ENCODE measurements at places on chromosomes 5 and 9. TPM values are rescaled to one million over a fixed set of nuclear protein-coding genes. Genes with fewer than 3 reads are reported as not detected.

- H3K27ac ChIP-seq, result no peak overlapping the region
- H3K36me3 ChIP-seq, result peaks cover 12% of the 10 kb centered on the region
- H3K4me3 ChIP-seq, result no peak overlapping the region
- peaks cover 10% of the 10 kb centered on the region for H3K4me1 ChIP-seq
These were observed 3.3 kb downstream of the LCN8 start for GRCh38 chr9:136754626-136755301.

FAXDC2 gene
- total RNA-seq, result not detected

GRCh38 chr5:131466171-131466766 lies 168.8 kb downstream of the RAPGEF6 start:
- H3K27ac ChIP-seq, result peak overlapping the region; percentile 33
- no peak overlapping the region for H3K4me3 ChIP-seq
- peaks cover 57% of the 10 kb centered on the region for H3K36me3 ChIP-seq
- no peak for DNase-seq
- H3K4me1 ChIP-seq, result peaks cover 18% of the 10 kb centered on the region

- no peaks in the 10 kb centered on the region for H3K27me3 ChIP-seq
- no peak for DNase-seq
- H3K4me1 ChIP-seq, result no peaks in the 10 kb centered on the region
- no peak overlapping the region for H3K27ac ChIP-seq
- no peak overlapping the region for H3K4me3 ChIP-seq
These were observed 837.1 kb upstream of the ZNF608 start for GRCh38 chr5:125583321-125584139.

GRCh38 chr9:38389313-38389712 lies 3.2 kb upstream of the ALDH1B1 start:
- H3K36me3 ChIP-seq, result peaks cover 6% of the 10 kb centered on the region
- DNase-seq, result no peak
- H3K4me3 ChIP-seq, result no peak overlapping the region
- H3K27me3 ChIP-seq, result peaks cover 24% of the 10 kb centered on the region
- H3K27ac ChIP-seq, result no peak overlapping the region

SPINK13 gene
- total RNA-seq, result not detected

DNA sequence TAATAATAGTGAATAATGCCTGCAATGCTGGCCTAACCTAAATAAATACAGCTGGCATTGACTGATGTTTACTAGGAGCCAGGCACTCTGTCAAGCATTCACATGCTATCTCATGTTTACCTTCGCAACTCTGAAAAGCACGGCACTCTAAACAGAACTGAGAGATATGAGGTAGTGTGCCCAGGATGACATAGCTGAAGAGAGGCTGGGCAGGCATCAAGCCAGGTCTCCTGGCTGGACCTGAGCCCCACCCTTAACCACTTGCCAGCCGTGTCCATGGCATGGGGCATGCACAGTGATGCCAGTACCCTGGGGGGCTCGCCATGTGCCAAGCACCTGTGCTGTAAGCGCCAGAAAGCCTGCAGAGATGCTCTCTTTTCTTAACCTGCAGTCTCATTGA lies 119.4 kb upstream of the MVB12B start:
- no peaks in the 10 kb centered on the region for H3K4me1 ChIP-seq
- DNase-seq, result no peak
- no peaks in the 10 kb centered on the region for H3K27me3 ChIP-seq
- no peaks in the 10 kb centered on the region for H3K36me3 ChIP-seq

ZNF462 gene
- 0.09 TPM for total RNA-seq

DNA sequence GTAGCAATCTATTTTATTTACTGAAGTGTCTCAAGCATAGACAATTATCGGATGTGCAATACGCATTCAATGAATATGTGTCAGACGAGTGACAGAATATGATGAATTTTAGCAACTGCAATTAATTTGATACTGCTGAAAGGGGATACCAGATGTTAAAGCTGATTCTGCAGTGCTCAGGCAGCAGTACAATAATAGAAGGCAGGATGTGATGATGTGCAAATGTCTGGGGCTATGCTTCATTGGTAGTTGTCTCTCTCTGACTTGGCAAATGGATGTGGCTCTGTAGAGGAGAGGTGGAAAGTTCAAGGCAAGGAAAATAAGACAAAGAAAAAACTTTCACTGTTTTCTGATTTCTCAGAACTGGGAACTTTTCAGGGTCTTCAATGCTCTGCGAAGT lies 721.2 kb downstream of the CDH18 start:
- H3K36me3 ChIP-seq, result no peaks in the 10 kb centered on the region
- H3K27ac ChIP-seq, result no peak overlapping the region
- DNase-seq, result no peak
- H3K4me3 ChIP-seq, result no peak overlapping the region
- no peaks in the 10 kb centered on the region for H3K4me1 ChIP-seq

SUB1 gene
- 404 TPM for total RNA-seq

- DNase-seq, result no peak
- H3K4me3 ChIP-seq, result no peak overlapping the region
- H3K4me1 ChIP-seq, result no peaks in the 10 kb centered on the region
- H3K27me3 ChIP-seq, result peaks cover 3% of the 10 kb centered on the region
- H3K36me3 ChIP-seq, result no peaks in the 10 kb centered on the region
These were observed 124.7 kb downstream of the ALDH1A1 start for GRCh38 chr9:72827950-72828731.

GRCh38 chr9:129938291-129938979 lies 103.2 kb downstream of the USP20 start:
- H3K4me1 ChIP-seq, result peaks cover 51% of the 10 kb centered on the region
- no peak for DNase-seq
- H3K36me3 ChIP-seq, result peaks cover 72% of the 10 kb centered on the region
- H3K27ac ChIP-seq, result peak overlapping the region; percentile 80

DNA sequence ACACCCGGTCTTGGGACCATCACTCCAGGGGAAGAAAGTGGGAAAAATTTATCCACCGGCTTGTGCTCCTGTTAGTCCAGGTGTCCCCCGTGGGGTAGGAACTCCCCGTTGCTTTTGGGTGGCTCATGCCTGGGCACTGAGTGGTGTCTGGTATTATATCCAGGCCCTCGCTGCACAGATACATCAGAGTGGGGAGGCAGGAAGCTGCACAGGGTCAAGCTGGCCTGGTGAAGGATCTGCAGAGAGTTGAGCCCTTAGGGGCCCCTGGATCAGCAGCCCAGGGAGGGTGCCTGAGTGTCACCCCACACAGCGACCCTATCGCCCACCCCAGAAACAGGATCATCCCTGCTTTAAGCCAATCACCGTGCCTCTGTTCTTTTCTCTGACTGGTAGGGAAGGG lies 24.4 kb upstream of the COL5A1 start:
- no peaks in the 10 kb centered on the region for H3K27me3 ChIP-seq
- H3K36me3 ChIP-seq, result no peaks in the 10 kb centered on the region
- H3K4me3 ChIP-seq, result no peak overlapping the region
- no peak for DNase-seq
- H3K4me1 ChIP-seq, result no peaks in the 10 kb centered on the region
- H3K27ac ChIP-seq, result no peak overlapping the region

GRCh38 chr5:372996-373709 lies 51.6 kb downstream of the AHRR start:
- peaks cover 69% of the 10 kb centered on the region for H3K4me1 ChIP-seq
- peak overlapping the region; percentile 95 for H3K27ac ChIP-seq
- H3K4me3 ChIP-seq, result peak overlapping the region; percentile 63
- H3K36me3 ChIP-seq, result peaks cover 53% of the 10 kb centered on the region
- peak; percentile 9 for DNase-seq
- H3K27me3 ChIP-seq, result no peaks in the 10 kb centered on the region

DNA sequence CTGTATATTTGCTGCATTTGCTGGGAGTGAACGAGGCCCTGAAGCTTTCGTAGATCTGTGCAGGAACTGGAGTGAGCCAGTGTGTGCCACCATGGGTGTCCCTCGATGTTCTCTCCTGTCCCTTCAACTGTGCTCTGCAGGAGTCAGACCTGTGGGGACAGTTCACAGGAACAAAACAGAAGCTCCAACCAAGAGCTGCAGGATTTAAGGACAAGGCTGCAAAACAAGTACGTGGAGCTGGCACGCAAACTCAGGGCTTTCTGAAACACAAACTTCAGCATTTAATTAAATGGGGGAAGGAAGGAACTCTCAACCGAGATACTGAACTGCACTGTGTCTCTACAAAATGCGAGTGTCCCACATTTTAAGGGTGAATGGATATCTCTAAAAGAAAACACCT lies 24.2 kb downstream of the BASP1 start:
- H3K4me3 ChIP-seq, result no peak overlapping the region
- DNase-seq, result no peak
- no peaks in the 10 kb centered on the region for H3K27me3 ChIP-seq
- H3K4me1 ChIP-seq, result no peaks in the 10 kb centered on the region
- no peaks in the 10 kb centered on the region for H3K36me3 ChIP-seq

DNA sequence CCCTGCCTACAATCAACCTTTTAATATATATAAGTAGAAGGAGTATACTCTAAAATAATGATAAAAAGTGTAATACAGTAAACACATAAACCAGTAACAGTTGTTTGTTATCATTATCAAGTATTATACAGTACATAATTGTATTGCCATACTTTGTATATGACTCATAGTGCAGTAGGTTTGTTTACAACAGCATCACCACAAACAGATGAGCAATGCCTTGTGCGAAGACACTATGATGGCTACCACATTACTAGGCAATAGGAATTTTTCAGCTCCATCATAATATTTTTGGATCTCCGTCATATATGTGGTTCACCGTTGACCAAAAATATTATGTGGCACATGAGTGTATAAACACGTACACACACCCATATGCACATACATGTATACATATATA lies 69.7 kb upstream of the APC start:
- peaks cover 20% of the 10 kb centered on the region for H3K27me3 ChIP-seq
- no peaks in the 10 kb centered on the region for H3K4me1 ChIP-seq
- no peaks in the 10 kb centered on the region for H3K36me3 ChIP-seq
- no peak for DNase-seq
- no peak overlapping the region for H3K4me3 ChIP-seq

SHB gene
- total RNA-seq, result 1.9 TPM

DNA sequence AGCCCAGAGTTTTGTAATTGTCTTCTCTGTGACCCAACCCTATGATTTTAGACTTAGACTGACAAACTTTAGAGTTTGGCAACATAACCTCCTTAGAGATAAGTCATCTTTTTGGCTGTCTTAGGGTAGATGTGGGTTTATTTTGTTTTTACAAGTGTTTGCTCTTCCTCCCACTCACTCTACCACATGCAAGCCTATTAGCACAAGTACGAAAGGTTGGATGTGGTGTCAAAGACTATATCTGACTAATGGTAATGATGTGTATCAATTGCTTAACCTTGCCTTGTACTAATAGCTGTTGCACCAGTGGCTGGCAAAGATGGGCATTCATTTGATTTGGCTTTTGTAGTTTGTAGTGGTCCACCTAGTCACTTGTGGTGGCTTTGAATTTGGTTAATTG lies 46.5 kb downstream of the SLC25A46 start:
- no peaks in the 10 kb centered on the region for H3K36me3 ChIP-seq
- DNase-seq, result no peak
- H3K4me3 ChIP-seq, result no peak overlapping the region
- peaks cover 11% of the 10 kb centered on the region for H3K4me1 ChIP-seq

FLT4 gene
- total RNA-seq, result 1.7 TPM

PTPRD gene
- 1.5 TPM for total RNA-seq

GRCh38 chr9:21579247-21579671 lies 97.1 kb upstream of the IFNE start:
- no peak overlapping the region for H3K27ac ChIP-seq
- H3K4me3 ChIP-seq, result peak overlapping the region; percentile 71
- no peaks in the 10 kb centered on the region for H3K36me3 ChIP-seq
- H3K4me1 ChIP-seq, result peaks cover 38% of the 10 kb centered on the region

GRCh38 chr5:72622170-72622760 lies 115.1 kb upstream of the ZNF366 start:
- no peaks in the 10 kb centered on the region for H3K4me1 ChIP-seq
- no peak for DNase-seq
- no peaks in the 10 kb centered on the region for H3K36me3 ChIP-seq
- peaks cover 22% of the 10 kb centered on the region for H3K27me3 ChIP-seq
- no peak overlapping the region for H3K27ac ChIP-seq

DNA sequence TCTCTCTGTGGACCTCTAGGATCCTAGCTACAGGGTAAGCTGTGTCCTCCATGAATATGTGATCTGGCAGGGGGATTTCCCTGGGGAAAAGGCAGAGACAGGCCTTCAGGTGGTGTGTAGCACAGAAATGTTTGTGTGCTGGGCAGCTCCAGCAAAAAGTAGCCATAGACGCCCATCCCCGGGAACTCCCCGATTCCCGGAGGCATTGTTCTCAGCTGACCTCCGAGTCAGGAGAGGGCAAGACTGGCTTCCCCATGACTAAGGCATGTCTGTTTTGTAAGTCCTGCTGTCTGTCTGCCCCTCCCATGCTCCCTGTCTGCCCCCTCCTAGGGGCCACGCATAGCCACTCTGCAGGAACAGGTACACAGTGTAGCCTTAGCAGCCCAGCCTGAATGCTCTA lies 834.5 kb downstream of the PTPRD start:
- H3K27me3 ChIP-seq, result no peaks in the 10 kb centered on the region
- DNase-seq, result no peak
- no peaks in the 10 kb centered on the region for H3K36me3 ChIP-seq
- H3K4me3 ChIP-seq, result no peak overlapping the region
- no peak overlapping the region for H3K27ac ChIP-seq
- H3K4me1 ChIP-seq, result no peaks in the 10 kb centered on the region

DNA sequence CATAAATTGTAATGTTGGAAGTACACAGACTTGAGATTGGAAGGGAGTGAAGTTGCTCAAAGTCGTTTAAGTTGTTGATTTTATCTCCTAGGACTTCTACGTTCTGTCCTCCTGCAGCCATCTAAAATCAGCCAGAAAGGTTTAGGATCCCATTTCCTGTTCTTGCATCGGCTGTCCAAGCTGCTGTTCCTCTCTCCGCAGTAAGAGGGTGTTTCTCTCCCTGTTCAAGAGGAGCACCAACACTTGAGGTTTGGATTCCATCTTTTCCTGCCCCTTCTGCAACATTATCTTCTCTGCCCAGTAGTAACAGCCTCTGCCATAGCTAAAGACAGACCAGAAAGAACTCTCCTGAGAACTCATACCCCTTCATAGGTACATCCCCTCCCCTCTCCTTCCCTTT lies 373.4 kb downstream of the GADD45G start:
- H3K4me3 ChIP-seq, result no peak overlapping the region
- H3K4me1 ChIP-seq, result peaks cover 14% of the 10 kb centered on the region
- no peak for DNase-seq
- peaks cover 34% of the 10 kb centered on the region for H3K27me3 ChIP-seq
- H3K36me3 ChIP-seq, result no peaks in the 10 kb centered on the region

SLC6A19 gene
- total RNA-seq, result not detected

MAMDC2 gene
- total RNA-seq, result not detected
